Stimulated activated CD4-positive, alpha-beta T cell treated with anti-CD3 and anti-CD28 coated beads, Interleukin-1b, Interleukin-23, amount 100 ng/mL, for 4 hours (primary cell): ENCODE measurements at places on chromosomes 13 and 19.

GRCh38 chr13:100388923-100389322, 199.7 kb downstream of the GGACT start:
- DNase-seq = no peak

DNA sequence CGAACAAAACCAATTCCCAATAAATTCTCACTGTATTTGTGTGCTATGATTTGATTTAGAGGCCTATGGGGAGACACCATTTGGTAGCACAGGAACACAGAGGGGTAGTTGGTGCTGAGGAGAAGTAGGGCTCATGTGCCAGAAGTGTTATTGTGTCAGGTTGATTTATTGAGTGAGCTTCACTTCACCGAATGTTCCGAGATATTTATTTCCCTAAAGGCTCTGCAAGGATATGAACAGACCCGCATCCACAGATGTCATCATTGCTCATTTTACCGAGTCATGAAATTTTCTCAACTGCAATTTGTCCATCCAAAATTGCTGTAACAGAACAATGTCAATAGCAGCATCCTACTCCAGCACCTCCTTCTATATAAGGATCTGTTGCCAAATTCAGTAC, 69.5 kb downstream of the DACH1 start:
- no peak for DNase-seq

DNA sequence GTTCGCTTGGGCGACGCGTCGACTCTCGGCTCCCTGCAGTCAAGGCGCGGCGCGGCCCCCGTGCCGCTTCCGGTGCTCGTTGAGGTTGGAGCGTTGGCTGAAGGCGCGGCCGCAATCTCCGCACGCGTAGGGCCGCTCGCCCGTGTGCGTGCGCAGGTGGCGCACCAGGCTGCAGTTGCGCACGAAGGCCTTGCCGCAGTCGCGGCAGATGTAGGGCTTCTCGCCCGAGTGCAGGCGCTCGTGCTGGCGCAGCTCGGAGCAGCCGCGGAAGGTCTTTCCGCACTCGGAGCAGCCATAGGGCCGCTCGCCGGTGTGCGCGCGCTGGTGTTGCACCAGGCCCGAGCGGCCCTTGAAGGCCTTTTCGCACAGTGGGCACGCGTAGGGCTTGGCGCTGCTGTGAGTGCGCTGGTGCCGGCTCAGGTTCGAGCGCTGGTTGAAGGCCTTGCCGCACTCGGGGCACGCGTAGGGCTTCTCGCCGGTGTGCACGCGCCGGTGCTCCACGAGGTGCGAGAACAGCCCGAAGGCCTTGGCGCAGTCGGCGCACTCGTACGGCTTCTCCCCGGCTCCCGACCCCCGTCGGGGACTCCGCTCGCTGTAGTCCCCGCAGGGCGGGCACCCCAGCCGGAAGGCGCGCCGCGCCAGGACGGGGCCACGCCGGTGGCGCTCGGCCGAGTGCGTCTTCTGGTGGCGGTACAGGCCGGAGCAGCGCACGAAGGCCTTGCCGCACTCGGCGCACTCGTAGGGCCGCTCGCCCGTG, 5.3 kb upstream of the ZNF497 start:
- no peak for DNase-seq

- DNase-seq = no peak
Observed at GRCh38 chr19:11982526-11982925, 17.7 kb downstream of the ZNF763 start.

- no peak for DNase-seq
Observed at GRCh38 chr19:7861619-7862412, 12.4 kb downstream of the PRR36 start.
